Esophagus mucosa (tissue), 1 donor: ENCODE measurements at places on chromosomes 4 and X. TPM values are rescaled to one million over a fixed set of nuclear protein-coding genes. Genes with fewer than 3 reads are reported as not detected.
A peak's percentile ranks its signal among the peaks of the same experiment; 100 is the strongest.

DNA sequence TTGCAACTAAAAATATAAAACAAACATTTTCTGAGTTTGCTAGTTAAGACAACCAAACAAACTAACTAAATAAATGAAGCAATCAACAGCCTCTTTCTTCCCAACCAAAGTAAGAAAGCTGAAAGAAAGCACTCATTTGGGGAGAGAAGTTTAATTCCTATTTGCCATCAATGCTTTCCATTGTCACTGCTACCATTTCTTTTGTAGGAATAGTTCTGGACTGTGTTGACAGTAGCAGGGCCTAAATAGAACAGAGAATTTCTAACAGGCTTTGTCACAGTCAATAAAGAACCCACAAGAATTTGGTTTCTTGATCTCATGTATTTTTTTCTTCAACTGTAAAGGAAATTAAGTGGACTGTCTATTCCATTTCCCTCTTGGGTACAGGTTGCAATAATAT lies 1886.4 kb upstream of the TENM3 start:
- ATAC-seq: no peak

DNA sequence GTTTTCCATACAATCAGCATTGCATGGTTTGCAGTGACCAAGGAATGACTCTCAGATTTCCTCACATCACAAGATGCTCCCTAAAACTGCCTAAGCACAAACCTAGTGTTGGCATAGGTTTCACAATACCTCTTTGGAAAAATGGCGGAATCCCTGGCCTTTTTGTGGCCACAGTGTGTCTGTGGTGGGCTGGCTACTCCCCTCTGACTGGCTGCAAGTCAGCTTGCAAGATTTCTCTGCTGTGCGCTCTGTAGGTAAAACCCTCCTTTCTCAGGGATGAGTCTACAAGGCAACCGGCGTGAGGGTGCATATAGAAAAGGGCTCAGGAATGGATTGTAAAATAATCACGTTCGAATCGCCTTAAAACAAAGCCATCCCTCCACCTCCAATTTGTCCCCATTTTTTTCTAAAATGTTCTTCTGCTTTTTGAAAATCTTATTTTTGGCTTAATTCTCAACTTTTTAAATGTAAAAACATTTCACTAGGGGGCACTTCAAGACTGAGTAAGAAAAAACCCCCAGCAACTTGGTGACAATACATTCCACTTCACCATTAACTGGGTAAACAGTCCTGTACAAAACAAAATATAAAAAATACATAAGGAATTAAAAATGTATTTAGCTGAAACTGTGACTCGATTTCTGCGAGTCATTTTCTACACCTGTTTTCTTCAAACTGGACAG lies 235.6 kb downstream of the STIM2 start:
- ATAC-seq: no peak

DNA sequence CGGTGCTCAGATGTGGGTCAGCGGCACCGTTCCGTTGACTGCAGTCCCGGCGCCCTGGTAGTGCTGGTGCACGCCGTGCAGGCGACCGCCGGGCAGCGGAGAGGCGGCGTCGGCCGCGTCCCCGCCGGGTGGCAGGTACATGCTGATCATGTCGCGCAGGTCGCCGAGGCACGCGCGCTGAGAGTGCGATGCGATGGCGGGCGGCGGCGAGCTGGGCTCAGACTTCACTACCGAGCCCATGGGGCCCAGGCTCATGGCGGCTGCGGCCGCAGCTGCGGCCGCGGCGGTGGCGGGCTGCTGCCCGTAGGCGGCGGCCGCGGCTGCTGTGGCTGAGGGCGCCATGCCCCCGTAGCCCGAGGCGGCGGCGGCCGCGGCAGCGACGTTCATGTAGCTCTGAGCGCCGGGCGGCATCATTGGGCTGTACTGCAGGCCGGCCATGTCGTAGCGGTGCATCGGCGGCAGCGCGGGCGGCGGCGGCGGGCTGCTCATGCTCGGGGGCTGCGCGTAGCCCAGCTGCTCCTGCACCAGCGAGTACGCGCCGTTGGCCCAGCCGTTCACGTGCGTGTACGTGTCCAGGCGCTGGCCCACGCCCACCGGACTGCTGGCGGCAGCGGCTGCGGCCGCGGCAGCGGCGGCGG lies 1.0 kb downstream of the SOX3 start:
- no peak for ATAC-seq

The CENPVL1 gene
- total RNA-seq: not detected

DNA sequence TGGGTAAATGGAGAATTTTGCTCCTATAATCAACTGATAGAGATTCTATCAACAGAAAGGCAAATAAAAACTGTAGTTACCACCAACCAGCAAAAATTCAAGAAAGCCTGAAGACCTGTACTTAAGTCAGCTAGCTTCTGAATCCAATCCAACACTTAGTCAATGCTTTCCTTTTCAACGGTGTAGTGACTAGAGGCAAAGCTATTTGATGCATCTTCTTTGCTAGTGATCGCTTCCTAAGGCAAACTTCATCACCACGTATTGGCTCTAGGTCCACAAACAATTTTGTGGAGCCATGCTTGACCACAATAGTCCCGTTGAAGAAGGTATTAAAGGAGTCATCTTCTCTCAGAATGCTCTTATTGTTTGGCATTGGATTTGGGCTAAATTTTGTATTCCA lies 25.0 kb upstream of the UBA6 start:
- no peak for ATAC-seq

The ZDHHC15 gene
- total RNA-seq: 0.20 TPM

The PRPS1 gene
- total RNA-seq: 14.6 TPM

DNA sequence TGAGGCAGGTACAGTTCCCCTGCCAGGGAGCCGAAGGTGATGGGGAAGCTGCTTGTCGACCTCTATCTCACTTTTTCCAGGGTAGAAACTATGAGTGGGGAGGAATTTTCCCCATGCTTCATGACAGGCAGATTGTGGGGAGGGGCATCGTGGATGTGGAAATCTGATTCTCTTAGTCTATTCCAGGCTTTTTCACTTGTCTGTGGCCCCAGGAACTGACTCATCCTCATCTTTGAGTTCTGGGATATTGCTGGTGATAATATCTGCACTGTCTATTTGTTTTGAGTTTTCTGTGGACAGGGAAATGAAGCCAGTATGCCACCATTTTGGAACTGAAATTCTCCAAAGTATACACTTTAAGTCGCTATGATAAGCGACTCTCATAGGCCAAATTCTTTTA lies 7.6 kb upstream of the TLR2 start:
- no peak for ATAC-seq

The AVPR2 gene
- total RNA-seq: 0.20 TPM

- no peak for ATAC-seq
Measured at GRCh38 chr4:169727616-169728015, 30.1 kb downstream of the HPF1 start.

DNA sequence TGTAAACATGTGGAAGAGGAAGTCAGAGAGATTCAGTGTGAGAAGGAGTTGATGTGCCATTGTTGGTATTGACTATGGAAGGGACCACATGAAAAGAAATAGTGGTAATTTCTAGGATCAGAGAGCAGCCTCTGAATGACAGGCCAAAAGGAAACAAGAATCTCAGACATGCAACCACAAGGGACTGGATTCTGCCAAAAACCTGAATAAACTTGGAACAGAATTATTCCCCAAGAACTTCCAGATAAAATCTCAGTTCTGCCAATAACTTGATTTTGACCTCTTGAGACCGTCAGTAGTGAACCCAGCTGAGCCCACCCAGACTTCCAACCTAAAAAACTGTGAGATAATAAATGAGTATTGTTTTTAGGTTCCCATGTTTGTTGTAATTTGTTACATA lies 653.6 kb upstream of the NR3C2 start:
- ATAC-seq: no peak

The FAM47C gene
- total RNA-seq: not detected

- no peak for ATAC-seq
Measured at GRCh38 chr4:176038789-176039188, 26.9 kb upstream of the WDR17 start.

DNA sequence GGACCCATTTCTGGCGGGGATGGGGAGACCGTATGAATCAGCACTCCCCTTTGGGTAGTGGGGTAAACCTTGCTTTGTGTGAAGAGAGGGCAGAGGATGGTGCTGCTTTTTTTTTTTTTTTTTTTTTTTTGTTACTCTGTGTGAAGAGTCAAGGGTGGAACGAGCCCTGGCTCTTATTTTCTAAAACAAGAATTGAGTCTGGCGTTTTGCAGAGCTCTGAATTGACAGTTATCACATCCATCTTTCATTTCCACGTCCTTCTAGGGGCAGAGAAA lies 1.2 kb downstream of the SLAIN2 start:
- ATAC-seq: no peak

- no peak for ATAC-seq
Measured at GRCh38 chr4:39900966-39901365, 76.7 kb downstream of the PDS5A start.

The MAGEB17 gene
- total RNA-seq: not detected

- ATAC-seq: no peak
Measured at GRCh38 chr4:93767917-93768316, 60.6 kb upstream of the ATOH1 start.

DNA sequence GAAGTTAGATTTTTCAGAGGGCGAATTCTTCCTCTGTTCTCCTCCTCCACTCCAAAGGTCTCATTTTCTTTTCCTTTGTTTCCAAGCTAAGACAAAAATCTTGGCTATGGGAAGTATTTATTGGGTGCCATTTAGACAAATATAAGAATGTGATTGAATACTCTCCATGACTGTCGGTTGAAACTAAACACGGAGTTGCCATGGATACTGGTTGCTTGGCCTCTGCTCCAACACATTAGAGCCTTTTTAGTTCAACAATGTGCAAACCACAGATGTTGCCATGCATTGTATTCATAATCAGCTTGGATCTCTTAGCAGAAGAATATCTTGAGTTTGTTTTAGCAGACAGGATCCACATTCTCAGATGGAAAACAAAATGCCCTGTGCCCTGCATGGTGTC lies 366.5 kb upstream of the LCORL start:
- no peak for ATAC-seq

GRCh38 chr4:130812117-130812765 lies 1716.3 kb downstream of the C4orf33 start:
- ATAC-seq: no peak

The APELA gene
- not detected for total RNA-seq

DNA sequence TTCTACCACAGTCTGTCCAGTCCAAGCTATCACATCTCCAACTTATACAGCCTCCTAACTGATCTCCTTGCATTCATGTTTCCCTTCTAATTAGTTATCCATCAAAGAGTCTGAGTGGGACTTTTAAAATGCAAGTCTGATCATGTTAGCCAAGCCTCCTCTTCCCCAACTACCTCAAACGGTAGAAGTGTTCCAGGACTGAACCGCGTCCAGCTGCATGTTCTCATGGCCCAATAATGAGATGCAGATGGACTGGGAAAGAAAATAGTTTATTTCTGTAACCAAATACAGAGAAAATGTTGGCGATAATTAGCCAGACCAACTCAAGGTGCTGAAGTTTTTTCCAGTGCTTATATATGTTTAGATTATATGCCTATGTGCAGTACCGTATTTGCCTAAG lies 46.6 kb upstream of the PPP1R2C start:
- ATAC-seq: no peak

GRCh38 chr4:87092389-87093141 lies 127.9 kb downstream of the KLHL8 start:
- ATAC-seq: peak; percentile 92

- no peak for ATAC-seq
Measured at GRCh38 chr4:140757232-140757630, 1.0 kb upstream of the TBC1D9 start.

DNA sequence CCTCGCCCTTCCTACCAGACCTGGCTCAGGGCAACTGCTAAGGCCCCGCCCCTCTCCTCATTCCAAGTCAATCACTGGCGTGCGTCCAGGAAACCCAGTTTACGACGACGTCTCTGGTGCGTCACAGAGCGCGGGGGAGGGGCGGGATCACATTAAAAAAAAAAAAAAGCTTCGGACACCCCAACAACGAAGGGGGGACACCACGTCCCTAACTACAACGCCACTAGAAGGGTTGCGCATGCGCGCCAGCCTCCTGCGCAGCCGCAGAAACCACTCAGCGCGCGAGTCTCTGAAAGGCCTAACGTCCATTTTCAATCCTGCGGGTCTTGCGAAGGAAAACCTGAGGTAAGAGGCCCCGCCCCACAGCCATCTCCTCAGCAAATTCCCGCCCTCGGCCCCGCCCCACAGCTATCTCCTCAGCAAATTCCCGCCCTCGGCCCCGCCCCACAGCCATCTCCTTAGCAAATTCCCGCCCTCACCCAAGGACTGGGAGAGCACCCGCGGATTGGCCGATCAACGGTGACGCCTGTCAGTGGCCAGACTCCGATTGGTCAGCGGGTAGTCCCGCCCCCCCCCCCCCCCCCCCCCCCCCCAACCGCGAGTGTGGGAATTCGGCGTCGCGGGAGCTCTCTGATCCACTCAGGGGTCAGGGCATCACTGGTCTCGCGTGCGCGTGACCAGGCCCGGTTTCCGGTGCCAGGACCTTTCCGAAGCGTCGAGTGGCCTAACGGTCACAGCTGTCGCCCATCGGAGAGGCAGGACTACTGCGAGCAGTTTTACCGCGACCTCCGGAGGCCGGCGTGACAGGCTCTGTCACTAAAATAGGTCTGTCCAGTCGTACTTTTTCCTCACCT lies at the start of gene SCML1:
Gene SCML1, plus strand, starts transcription at position 638 of the 854 bp plus-strand sequence. CDS start 6,694 bp downstream, outside the sequence.
- ATAC-seq: peak; percentile 99

The PCDH19 gene
- total RNA-seq: 0.64 TPM

The TSR2 gene
- total RNA-seq: 21.5 TPM

DNA sequence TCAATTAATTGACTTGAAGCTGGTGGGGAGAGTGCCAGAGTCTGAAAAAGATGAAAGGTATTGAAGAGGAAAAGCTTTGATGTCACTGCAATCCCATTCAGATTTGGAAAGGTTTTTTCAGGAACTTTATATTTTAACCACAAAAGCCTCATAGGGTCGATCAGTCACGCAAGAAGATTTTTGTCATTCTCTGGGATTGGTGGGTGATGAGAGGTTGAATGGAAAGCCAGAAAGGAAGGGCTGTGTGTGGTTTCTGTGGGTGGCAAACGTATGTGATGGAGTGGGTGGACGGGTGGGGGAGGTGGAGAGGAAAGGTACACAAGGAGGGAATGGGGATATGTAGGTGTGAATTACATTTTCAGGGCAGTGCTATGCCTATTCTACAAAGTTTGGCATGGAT lies 173.8 kb upstream of the SCML1 start:
- no peak for ATAC-seq

The CDX4 gene
- total RNA-seq: not detected

DNA sequence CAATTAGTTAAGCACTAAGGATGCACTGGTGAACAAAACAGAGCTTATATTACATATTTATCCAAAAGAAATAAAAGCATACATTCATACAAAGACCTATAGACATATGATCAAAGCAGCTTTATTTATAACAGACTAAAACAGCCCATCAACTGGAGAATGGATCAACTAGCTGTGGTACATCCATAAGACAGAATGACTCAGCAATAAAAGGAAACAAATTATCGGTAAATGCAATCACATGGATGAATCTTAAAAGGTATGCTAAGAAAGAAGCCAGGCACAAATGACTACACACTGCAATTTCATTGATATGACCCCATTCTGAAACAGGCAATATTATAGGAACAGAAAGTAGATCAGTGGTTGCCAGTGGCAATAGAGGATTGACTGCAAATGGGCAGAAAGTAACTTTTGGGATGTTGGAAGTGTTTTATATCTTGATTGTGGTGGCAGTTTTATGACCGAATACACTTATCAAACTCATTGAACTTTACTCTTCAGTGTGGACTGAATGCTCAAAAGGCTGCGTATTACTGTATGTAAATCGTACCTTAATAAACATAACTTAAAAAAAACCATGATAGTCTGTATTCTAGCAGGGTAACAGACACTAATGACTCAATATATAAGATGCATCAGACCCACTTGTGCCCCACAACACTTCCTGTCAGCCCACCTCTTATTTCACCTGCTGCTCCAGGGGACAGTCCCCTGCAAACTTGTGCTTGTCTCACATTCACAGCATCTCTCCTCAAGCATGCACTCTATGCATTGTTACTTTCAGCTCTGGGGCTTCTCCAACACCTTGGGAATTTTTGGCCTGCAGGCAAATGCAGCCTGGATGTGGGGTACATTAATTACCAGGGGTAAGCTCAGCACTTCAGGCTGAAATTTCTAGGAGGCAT lies 59.1 kb downstream of the MID1IP1 start:
- no peak for ATAC-seq
